ENCODE measurements at places on chromosomes 1 and 21.

DNA sequence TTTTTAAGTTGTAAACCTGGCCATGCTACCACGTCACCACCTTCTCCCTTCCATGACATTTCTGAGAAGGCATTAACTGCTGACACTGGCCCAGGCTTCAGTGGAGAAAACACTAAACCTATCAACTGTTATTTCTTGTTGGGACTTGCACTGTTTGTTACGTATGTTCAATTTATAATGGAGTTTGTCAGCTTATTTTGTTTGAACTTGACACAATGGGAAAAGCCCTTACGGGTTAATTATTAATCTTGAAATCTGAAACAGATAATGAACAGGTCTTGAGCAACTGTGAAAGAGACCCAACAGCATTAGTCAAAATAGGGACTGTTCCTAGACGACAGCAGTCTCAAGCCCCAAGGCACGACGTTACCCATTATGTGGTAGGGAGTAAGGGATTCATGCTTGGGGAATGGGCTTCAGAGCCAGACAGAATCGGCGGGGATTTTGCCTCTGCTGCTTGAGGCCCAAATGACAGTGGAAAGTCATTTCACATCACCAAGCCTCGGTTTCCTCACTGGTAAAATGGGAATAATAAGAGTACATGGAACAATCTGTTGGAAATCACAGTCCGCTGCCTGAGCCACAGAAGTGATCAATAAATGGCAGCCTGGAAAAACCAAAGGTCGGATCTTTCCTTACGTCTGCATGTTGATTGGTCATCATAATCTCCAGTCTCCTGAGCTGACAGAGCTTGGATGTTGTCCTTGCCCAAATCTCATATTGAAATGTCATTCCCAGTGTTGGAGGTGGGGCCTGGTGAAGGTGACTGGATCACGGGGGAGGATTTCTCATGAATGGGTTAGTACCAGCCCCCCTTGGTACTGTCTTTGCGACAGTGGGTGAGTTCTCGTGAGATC, 44.5 kb downstream of the TIAM1 start:
- DNase-seq: no peak

DNA sequence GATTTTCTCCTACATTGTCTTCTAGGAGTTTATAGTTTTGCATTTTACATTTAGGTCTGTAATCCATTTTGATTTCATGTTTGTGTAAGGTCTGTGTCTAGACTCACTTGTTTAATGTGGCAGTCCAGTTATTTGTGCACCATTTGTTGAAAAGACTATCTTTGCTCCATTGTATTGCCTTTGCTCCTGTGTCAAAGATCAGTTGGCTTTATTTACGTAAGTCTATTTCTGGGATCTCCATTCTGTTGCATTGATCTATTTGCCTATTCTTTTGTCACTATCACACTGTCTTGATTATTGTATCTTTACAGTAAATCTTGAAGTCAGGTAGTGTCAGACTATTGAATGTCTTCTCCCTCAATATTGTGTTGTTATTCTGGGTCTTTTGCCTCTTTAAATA, 49.7 kb upstream of the RGS2 start:
- no peak for DNase-seq

- no peak for DNase-seq
These were observed 19.1 kb upstream of the CHRM3 start for GRCh38 chr1:239367196-239367810.

DNA sequence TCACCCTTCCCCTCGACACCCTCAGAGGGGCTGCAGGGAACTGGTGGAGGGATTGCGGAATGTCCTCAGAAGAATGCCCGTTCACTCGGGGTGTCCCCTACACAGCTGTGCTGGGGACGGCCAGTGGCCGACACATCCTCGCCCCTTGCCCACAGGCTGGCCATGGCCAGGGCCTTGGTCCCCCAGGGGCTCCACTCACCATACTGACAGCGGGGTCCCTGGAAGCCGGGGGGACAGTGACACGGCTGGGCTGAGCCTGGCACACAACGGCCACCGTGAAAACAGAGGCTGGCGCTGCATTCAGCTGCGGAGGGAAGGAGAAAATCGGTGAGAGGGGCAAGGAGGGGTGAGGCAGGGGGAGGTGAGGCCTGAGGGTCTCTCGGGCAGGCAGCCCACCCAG, 31.7 kb downstream of the MEGF6 start:
- DNase-seq: no peak

DNA sequence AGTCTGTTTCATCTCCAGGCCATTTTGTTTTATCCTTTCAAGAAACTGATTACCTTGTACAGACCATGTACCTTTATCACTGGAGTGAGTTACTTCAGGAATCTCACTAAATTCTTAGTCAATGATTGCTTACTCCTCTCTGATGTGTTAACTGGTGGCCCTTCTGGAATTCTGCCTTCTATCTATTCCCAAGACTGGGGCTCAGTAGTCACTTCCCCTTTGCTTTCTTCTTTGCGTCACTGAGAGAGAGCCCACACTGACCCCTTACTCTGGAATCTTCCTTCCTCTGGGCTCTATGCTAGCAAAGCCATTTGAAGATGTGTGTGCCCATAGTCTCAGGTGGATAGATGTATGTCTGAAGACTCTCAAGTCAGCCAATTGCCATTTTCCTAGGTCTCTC, 34.6 kb downstream of the XCL2 start:
- DNase-seq: no peak

DNA sequence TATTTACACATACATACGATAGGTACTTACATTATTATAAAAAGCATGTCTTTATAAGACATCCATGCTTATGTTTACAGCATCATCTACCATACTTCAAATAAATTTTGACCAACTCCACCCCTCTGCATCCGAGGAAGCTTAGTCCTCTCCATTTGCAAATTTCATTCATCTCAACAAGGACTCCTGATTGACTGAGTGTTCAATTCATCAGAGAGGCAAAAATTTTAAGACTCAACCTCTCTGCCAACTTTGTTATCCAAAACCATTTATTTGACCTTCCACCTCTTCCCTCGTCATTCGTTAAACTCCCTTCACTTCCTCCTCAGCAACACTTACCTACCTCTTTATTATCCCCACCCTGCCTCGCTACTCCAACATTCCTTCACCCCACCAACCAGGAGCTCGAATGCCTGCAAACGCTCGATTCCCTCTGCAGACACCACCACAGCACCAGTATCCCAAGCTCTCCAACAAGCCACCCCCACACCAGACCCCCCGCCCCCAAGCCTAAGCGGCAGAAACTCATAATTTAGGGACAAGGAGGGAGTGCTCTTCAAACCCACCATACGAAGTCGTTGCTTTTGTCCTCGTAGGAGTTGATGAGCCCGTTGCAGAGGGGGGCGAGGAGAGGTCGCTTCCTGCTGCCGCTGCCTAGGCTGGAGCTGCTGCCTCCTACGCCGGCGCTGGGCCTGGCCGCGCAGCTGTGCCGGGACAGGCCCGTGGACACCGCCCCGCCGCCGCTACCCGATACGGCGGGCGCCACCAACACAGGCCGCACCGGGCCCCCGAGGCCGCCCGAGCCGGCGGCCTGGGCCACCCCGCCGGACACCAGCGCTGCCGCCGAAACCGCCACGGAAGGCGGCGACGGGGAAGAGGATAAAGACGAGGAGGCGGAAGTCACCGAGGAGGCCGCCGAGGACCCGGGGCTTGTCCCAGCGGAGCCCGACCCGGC, 803 bp downstream of the COP1 start:
- DNase-seq: peak; percentile 9

DNA sequence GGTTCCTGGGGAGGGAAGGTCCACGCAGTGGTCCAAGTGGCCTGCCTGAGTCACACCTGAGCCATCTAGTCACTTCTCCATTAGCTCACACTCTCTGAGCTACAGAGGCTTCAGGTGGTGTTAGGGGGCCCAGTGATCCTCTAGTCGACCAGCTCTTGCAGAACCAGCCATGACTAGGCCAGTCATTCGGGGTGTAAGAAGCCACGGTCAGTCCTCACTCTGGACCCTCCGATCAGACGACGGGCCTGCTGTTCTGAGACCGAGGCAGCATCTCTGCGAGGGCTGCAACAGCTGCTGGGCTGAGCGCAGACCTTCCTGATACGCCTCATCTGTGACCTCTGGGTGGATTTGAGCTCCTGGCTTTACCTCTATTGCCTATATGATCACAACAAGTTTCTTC, 68.8 kb downstream of the RIPK4 start:
- no peak for DNase-seq

- no peak for DNase-seq
These were observed 130.8 kb downstream of the PRDM2 start for GRCh38 chr1:13830616-13831280.
